Natural killer cell (primary cell): ENCODE measurements at places on chromosomes 5 and 9. TPM values are rescaled to one million over a fixed set of nuclear protein-coding genes. Genes with fewer than 3 reads are reported as not detected.

The TUSC1 gene
- total RNA-seq = 0.18 TPM

The SHISAL2B gene
- total RNA-seq = not detected

The DOK3 gene
- total RNA-seq = 9.1 TPM

The SNCAIP gene
- total RNA-seq = not detected

The FGF10 gene
- not detected for total RNA-seq

The PPP2R2B gene
- 44.9 TPM for total RNA-seq

The ELAVL2 gene
- total RNA-seq = not detected

- DNase-seq = no peak
Observed at GRCh38 chr5:67287510-67288268, 91.1 kb upstream of the CD180 start.

GRCh38 chr9:129273941-129274684, 96.1 kb upstream of the IER5L start:
- DNase-seq = no peak

DNA sequence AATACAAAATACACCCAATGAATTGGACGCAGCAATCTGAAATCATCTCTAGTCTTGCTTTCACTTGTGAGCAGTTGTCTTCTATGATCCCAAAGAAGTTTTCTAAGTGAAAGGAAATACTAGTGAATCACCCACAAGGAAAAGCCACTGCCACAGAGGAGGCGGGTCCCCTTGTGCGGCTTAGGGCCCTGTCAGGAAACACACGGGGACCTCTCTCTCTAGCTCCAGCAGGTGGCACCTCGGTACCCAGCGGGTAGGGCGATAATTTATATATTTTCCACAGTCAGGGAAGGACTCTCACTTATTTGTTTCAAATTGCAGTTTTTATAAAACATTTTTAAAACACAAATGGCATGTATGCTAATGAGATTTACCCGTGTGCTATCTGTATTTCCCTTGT, 417.1 kb downstream of the KDM4C start:
- no peak for DNase-seq

DNA sequence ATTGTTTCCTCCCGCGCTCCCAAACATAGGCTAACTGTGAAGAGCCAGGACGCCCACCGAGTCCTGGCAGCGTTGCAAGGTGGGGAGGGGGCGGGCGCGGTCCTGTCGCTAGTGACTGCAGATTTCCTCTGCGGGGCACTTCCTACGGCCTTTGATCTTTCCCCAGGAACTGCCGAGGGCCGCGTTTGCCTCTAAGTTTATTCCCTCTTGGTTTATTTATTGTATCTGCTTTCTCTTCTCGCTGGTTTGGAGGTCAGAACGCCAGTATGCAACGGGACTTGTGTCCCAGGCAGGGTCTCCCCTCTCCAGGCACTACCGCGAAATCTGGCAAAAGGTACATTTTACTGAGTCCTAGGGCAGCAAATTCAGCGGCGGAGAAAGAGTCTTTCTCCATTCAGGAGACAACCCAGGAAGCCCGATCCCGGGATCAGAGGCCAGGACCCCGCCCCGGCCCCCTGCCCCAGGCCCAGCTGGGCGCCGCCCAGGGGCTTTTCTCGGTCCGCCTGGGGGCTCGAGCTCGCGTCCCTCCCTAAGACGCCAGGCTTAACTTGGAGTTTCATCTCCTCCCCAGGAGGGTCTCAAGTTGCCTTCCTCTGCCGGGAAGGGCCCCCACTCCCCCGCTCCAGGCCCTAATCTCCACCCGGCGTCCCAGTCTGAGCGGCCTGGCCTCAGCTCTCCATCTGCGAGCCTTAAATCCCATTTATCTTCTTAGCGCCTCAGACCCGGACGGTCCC, 884 bp upstream of the EGFLAM start:
- DNase-seq = no peak

- no peak for DNase-seq
Observed at GRCh38 chr9:13728917-13729811, 449.7 kb upstream of the MPDZ start.

- DNase-seq = no peak
Observed at GRCh38 chr5:145124806-145125205, 710.3 kb downstream of the PRELID2 start.

DNA sequence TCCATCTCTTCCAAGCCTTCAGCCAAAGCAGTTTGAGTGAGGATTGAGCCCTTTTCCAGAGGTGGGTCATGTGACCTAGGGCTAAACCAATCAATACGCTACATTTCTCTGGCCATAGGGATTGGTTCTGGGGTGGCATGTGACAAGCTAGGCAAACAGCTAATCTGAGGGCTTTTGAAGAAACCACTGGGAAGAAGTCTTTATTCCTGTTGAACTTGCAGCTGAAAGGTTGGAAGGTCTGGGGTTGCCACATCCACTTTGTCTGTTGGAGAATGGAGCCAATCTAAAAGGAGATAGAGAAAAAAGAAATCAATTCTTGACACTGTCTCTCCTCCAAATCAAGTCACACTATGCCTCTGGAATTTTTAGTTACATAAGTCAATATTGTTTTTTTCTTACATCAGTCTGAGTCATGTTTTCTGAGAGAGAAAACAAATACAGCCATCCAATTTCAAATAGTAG, 637.8 kb upstream of the WWC1 start:
- DNase-seq = no peak

DNA sequence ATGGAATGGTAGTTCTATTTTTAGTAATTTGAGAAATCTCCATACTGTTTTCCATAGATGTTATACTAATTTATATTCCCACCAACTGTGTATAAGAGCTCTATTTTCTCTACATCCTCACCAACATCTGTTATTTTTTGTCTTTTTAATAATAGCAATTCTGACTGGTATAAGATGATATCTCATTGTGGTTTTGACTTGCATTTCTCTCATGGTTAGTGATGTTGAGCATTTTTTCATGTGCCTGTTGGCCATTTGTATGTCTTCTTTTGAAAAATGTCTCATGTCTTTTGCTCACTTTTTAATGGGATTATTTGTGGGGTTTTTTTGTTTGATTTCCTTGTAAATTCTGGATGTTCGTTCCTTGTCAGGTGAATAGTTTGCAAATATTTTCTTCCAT, 154.4 kb downstream of the ZSWIM6 start:
- DNase-seq = no peak

DNA sequence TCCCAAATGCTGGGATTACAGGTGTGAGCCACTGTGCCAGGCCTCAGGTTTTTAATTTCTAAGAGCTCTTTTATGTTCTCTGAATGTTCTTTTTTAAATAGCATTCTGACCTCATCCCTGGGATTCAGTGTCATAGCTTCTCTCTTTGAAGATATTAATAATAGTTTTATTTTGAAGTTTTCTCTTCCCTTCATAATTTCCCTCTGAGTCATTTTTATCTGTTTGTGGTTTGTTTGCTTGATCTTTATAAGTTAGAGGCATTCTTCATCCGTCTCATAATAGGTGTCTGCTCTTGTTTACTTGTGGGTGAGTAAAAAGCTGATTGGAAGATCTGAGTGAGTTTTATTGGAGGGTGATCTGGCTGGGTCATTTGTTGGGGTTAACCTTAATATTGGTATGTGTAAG, 12.5 kb upstream of the MAMDC2 start:
- no peak for DNase-seq

DNA sequence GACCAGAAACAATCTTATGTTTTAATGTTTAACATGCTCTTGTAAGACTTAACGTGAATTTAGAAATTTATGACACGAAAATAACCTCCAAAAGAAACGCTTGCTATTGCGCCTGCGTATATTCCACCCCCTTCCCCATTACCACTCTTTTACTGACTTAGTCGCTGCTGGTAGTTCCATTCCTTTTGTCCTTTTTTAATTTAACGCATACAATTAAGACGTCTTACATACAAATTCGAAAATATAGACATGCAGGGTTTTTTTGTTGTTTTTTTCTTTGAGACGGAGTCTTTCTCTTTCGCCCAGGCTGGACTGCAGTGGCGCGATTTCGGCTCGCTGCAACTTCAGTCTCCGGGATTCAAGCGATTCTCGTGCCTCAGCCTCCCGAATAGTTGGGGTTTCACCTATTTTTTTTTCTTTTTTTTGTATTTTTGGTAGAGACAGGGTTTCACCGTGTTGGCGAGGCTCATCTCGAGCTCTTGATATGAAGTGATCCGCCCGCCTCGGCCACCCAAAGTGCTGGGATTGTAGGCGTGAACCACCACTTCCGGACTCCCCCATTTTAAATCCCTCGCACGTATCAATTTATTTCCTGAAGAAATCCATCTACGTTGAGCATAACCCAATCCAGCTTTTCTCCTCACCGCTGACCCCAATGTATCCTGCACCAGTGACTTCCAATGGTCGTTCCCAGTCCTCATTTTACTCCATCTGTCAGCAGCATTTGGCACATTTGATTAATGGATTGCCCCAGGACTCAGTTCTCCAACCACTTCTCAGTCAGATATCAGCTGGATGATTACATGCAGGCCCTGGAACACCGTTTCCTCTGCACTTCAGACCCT, 684 bp upstream of the MED7 start:
- DNase-seq = peak; percentile 32

DNA sequence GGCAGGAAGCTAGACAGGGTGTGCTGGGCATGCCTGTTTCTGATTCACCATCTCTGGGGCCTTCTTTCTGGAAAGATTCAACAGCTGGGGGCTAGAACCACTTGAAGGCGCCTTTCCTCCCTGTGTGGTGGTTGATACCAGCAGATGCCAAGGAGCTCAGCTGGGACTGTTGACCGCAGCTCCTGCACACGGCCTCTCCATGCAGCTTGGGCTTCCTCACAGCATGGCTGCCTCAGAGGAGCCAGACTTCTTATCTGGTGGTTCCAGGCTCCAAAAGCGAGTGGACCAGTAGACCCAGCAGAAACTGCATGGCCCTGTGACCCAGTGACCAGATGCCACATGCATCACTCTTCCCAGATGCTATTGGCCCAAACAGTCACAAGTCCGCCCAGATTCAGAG, 74.7 kb upstream of the COL5A1 start:
- peak; percentile 4 for DNase-seq

DNA sequence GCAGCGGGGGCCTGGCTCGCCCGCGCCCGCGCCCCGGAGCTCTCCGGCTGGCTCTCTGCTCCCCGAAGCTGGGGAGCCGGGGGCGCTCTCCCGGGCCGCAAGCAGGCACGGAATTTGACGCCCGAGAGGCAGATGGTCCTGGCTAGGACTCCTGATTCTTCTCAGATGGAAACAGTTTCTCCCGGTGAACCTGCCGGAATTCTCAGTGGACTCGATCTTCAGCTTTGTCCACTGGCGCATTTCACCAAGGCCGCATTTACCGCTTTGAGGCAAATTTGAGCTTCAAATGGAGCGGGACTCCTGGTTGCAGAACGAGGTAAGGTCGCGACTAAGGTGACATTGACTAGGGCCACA, 305.7 kb upstream of the KCNN2 start:
- DNase-seq = no peak

DNA sequence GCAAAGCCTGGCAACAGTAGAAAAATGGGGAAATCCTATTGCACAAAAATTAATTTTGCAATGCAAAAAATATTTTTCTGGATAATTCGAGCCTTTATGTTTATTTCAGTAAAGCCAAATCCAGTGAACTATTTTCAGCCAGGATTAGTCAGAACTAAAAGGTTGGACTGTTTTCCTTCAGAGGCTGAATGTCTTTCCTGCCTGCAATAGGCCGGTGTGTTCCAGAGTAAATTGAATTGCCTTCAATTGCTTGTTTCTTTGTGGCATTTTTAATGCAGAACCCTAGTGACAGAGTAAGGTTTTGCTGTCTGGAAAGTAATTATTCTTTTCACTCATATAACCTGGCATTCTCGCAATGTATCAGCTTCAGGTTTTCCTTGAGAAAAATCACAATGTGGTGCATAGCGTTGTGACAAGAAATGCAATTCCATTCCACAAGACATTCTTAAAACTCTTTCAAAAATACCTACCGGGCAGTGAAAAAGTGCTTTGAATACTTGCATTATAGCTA, 183.7 kb downstream of the GLIS3 start:
- no peak for DNase-seq

GRCh38 chr9:97630591-97630990, 2.6 kb downstream of the TSTD2 start:
- no peak for DNase-seq

DNA sequence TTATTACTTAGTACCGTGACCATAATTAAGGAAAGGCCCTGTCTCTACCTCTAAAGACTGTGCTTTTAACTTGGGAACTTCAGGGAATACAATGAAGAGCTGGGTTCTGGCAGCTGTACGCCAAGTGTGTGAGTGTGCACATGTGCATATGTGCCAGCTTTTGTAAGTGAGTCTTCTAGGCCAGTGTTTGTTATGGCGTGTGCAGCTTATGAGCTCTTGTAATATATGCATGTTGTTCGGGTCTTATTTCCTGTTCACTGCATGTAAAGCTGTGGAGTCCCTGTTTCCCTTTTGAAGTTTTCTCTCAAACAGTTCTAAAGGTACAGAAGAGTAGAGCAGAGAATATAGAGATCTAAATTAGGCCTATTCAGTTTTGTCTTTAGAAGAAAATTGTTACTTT, 30.5 kb downstream of the TGFBR1 start:
- DNase-seq = no peak

- no peak for DNase-seq
Observed at GRCh38 chr5:173229382-173229959, 5.5 kb downstream of the NKX2-5 start.

DNA sequence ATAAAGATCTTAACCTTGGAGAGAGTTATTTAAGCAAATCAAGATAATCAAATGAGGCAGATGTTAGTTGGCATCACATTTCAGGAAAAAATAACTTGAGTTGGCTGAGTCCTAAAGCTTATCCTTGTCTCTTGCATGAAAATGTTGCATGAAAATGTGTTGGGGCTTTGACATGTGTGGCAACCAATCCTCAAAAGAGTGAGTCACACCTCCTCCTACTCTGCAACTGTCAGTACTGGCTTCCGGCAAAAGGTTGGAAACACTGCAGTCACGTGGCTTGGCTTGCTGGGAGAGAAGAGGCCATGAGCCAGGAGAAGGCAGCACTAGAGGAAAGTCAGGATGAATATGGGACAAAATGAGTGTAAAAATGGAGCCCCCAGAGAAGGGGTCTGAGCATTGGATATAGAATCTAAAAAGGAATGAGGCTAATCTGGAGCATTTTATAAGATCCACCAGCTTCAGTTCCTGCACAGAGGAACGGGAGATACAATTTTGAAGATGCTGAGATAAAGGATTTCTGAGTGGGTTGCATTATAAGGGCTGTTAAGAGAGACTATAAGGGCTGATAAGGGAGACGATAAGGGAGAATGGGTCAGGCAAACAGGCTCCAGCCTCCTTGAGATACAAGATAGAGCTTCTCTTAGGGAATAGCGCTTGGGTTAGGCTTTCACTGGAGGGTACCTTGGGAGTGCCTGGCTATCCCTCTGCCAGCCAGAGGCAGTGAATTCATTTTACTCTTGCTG, 43.1 kb downstream of the SPATA31D1 start:
- no peak for DNase-seq

DNA sequence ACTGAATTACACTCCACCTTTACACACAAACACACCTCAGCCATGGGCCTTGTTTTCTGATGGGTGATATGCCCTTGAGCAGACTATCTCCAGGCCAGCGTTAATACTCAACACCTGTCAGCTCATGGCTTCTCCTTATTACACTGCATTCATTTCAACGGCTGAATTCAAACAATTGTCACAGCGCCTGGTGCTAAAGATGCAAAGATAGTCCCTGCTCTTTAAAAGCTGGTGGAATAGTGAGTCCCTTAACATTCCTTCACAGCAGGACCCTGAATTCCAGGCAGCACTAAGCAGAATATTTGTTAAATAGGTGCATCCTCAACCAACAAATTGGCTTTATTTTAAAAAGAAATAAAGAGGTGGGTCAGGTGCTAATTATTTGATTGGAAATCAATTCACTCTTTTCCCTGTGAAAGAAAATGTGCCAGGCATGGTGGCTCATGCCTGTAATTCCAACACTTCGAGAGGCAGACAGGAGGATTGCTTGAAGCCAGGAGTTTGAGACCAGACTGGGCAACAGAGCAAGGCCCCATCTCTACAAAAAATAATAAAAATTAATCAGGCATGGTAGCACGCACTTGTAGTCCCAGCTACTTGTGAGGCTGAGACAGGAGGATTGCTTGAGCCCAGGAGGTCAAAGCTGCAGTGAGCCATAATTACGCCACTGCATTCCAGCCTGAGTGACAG, 155.7 kb upstream of the EFNA5 start:
- DNase-seq = no peak
